T-helper 17 cell (primary cell): ENCODE measurements at places on chromosomes 16 and 17.
A peak's percentile ranks its signal among the peaks of the same experiment; 100 is the strongest.

GRCh38 chr16:27332105-27332504, 18.3 kb downstream of the IL4R start:
- peaks cover 48% of the 10 kb centered on the region for H3K4me1 ChIP-seq
- no peak overlapping the region for H3K27ac ChIP-seq
- no peak overlapping the region for H3K4me3 ChIP-seq
- peaks cover 7% of the 10 kb centered on the region for H3K36me3 ChIP-seq

DNA sequence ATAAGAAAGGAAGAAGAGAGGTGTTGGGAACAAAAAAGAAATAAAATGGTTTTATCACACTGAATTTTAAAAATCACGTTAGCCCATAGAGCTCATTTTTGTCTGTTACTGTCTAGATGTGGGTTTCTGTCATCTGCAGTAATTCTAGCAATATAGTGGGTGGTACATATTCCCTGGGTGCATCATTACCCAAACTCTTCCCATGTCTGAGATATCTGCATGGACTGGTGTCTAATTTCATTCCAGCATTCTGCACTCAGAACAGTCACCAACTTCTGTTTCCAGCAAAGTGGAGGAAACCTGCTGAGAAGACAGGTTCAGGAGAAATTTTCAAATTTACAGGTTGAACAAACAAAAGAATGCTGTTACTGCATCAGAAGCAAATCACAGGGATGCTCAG, 263.8 kb downstream of the CDH11 start:
- no peaks in the 10 kb centered on the region for H3K4me1 ChIP-seq
- H3K27me3 ChIP-seq, result no peaks in the 10 kb centered on the region
- H3K4me3 ChIP-seq, result no peak overlapping the region

- no peak for DNase-seq
- peaks cover 33% of the 10 kb centered on the region for H3K27me3 ChIP-seq
- H3K36me3 ChIP-seq, result no peaks in the 10 kb centered on the region
- H3K4me1 ChIP-seq, result peaks cover 4% of the 10 kb centered on the region
- no peak overlapping the region for H3K4me3 ChIP-seq
Observed at GRCh38 chr16:88383401-88384221, 852 bp downstream of the ZNF469 start.

DNA sequence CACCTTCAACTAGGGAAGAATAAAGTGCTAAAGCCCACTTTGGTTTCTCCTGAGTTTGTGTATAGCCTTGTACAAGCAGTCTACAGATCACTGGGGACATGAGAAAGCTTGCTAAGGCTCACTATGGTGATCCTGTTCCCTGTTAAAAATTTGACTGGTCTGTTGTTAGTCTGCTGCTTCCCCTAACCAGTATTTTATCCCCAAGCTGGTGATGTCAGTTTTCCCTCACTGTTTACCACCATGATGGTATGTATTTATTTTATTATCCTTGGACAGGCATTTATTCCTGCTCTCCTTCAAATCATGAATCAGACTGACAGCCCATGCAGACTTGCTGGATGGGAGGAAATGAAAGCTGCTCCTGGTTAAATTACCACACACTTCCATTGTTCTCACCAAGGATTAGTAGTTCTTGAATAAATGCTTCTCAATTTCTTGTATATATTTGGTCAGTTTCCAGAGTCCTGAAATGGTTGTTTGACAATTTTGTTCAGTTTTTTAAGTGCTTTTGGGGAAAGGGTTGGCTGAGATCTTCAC, 99.6 kb downstream of the CA4 start:
- no peaks in the 10 kb centered on the region for H3K4me1 ChIP-seq
- DNase-seq, result no peak
- H3K27me3 ChIP-seq, result no peaks in the 10 kb centered on the region
- no peak overlapping the region for H3K27ac ChIP-seq
- H3K36me3 ChIP-seq, result peaks cover 5% of the 10 kb centered on the region

DNA sequence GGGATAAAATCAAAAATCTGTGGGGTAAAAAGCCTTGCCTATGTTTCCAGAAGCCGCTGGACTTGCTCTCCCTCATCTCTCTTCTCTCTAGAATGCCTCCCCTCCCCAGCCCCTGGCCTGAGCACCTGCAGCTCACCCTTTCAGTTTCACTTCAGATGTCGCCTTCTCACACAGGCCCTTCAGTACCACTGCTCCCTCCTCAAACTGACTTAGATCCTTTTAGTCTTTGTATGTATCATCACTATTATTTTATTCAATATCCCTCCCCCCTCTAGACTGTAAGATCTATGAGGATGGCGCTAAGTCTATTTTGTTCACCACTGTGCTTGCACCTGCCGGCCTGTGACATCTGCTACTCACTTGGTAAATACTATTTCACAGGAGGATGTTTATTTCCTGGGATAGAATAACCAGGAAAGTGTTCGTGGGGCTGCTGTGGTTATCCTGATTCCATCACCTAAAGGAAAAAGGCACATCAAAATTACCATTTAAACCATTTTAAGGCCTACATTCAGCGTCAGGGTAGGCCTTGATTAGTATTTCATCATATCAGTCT, 122.3 kb downstream of the MRTFB start:
- DNase-seq, result no peak
- H3K4me3 ChIP-seq, result peak overlapping the region; percentile 83
- no peaks in the 10 kb centered on the region for H3K27me3 ChIP-seq
- no peaks in the 10 kb centered on the region for H3K36me3 ChIP-seq
